ENCODE measurements at places on chromosomes 7 and 10.

GRCh38 chr10:99631496-99631895 lies 11.3 kb upstream of the SLC25A28 start:
- no peak for DNase-seq

GRCh38 chr7:100687751-100688300 lies 6.2 kb downstream of the GIGYF1 start:
- no peak for DNase-seq

GRCh38 chr10:62186999-62187675 lies 81.5 kb downstream of the RTKN2 start:
- DNase-seq = no peak

DNA sequence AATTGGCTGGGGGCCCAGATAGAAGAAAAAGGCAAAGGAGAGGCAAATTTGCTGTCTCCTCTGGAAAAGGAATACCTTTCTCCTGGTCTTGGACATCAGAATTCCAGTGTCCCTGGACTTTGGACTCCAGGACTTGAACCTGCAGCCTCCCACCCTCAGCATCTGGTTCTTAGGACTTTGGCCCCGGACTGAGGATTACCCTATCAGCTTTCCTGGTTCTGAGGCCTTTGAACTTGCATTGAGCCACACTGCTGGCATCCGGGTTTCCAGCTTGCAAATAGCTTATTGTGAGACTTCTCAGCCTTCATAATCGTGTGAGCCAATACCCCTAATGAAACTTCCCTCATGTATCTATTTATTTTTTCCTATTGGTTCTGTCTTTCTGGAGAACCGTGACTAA lies 68.3 kb downstream of the DNAH11 start:
- DNase-seq = no peak

GRCh38 chr7:18895456-18895855 lies 222.0 kb downstream of the TWIST1 start:
- no peak for DNase-seq

DNA sequence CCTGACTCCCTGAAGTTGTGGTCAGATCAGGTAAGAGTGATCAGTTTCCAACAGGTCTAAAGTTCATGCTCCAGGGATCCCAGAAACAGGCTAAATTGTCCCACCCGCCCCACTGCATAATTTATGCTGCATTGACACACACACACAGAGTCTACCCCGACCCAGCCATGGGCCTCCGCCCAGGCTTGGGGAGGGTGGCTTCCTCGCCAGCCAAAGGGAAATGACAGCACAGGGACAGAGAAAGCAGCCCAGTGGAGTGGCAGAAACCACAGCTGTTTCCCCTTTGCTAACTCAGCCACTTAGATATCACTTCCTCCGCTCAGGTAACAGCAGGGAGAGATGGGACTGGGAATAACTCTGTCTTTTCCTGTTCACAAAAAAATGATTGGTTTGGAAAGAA lies 9.4 kb downstream of the SH3PXD2A start:
- DNase-seq = peak; percentile 19

DNA sequence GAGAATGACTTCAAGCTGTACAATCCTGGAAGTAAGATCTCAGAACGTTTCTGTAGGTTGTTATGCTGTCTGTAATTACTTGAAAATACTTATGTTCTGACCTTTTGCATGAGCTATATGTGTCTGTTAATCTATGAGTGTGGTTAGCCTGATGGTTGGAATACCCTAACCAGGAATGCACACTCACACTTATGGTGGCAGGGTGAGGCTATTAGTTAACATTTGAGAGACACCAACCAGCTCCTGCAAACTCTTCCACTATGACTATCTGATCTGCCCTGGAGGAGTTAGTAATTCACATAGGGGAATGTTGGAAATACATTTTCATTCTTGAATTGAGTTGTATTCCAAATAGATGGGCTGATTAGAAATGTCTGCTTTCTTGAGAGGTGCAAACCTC lies 450.3 kb downstream of the INHBA start:
- DNase-seq = no peak

DNA sequence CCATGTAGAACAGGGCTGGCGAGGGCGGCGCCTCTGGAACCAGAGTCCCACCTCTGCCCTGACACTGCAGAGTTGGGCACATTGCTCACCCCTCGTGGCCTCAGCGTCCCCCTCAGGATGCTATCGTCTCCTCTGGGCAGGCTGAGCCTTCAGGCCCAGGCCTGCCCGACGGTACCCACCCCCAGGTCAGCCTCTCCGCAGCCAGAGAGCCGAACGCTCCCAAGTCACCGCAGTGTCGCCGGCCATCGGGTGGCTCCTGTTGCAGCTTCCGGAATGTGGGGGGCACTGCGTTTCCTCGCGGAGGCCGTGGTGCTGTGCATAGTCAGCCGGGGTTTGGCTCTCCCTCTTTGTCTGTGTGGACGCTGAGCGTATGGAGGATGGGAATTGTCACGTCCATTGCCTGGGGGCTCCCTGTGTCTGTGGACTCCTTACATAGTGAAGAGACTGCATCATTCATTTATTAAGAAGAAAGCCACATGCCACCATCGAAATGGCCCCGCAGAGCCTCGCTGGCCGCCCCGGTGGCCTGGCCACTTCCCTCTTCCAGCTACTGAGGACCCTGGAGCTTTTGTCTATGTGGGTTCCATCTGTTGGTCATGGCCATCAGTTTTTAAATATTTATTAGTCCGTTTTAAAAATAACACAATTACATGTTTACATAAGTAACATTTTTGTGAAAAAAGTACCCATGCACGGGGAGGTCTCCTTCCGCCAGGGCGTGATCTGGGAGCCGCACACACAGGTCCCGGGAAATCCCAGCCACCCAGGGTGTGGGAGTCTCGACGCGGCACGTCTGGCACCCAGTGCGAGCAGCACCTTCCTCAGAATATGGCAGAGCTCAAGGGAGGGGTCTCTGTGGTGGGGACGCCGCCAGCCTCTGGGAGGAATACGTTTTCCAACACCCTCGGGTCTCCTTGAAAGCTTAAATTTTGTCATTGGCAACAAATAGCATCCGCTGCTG lies 15.6 kb downstream of the NKX6-2 start:
- DNase-seq = no peak

DNA sequence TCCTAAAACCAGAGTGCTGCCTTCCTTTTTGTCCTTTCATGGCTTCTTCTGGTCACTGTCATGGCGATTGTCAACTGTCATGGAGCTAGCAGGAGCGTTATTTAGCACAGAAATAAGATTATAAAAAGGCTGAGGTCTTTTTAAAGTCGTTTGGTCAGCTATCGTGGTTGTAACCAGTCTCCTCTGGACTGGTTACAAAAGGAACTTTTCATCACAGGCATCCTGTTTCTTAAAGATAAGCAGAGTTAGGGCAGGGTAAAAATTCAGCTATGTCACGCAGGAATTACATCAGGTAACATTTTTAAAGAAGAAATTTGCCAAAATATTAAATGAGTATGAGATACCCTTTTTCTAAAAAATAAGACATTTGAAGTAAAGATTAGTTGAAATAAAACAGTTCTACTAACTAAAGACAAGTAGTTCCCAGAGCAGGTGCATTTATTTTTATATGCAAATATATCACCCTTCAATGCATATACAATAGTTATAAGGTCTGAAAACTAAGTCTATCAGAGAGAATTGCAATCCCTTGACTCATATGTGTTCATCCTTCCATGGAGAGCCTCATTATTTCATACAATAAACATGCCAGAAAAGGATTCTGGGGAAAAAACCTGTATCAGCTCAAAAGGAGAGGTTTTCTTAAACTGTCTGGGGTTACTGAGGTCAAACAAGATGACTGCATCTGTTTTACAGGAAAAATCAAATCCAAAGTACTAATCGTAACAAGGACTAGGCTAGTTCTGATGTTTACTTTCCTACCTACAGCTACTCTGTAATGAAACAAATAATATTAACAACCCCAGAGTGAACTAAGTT lies 20.9 kb downstream of the FAM24A start:
- no peak for DNase-seq

DNA sequence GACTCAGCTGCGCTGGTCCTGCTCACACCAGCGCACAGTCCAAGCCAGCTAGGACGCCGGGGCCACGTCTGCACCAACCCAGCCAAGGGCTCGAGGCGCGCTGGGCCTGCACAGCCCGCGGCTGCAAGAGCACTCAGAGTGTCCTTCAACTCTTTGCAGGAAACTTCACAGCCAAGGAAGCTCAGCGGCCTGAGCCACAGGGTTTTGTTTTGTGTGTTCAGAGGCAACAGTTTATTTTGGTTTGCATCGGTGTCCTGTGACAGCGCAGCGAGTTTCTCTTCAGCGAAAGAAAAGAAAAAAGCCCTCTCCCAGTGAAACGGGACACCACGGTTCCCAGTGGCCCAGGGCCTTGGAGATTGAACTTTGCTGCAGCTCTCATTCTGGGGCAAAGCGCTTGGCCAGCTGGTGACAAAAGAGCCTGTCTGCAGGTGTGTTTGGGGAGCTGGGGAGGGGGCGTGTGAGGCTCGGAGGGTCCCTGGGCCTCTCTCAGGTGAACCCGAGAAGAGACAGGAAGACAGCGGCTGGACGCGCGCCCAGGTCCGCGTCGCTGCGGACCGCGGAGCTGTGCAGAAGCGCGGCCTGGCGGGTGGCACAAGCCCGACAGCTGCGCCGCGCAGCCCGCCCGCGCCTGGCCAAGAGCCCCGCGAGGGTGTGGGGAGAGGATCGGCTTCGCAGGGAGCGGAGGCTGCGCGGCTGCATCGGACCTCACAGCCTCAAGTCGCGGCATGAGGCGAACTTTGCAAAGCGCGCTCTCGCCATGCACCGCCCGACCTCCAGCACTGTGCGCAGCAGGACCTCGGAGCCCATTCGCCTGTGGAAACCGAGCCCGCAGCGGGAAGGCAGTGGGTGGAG lies 922 bp downstream of the CXCL12 start:
- DNase-seq = no peak

DNA sequence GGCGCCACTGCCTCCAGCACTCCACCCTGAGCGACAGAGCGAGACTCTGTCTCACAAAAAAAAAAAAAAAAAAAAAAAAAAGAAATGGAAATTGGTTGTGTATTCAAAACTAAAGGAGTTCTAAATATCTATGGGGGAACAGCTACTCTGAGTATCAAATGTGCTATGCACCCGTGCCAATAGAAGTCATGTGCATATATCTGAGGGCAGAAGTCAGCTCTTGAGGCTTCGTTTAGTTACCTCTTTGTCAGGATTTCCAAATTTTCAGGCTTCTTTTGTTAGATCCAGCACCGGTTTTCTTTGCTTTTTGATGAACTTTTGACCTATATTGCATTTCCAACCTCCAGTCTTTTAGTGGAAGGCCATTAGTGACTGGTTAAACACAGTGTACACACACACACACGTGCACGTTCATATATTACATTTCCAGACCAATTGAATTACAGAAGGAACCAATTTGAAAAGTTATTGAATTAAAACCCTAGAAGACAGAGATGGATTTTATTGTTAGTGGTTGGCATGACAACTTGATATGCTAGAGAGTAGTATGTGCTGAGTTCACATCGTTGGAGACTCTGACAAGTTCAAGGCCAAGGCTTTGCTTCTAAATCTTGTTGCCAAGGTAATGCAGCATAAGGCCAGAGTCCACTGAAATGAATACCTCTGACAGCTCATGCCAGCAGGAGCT lies 33.1 kb upstream of the ADD3 start:
- DNase-seq = no peak

DNA sequence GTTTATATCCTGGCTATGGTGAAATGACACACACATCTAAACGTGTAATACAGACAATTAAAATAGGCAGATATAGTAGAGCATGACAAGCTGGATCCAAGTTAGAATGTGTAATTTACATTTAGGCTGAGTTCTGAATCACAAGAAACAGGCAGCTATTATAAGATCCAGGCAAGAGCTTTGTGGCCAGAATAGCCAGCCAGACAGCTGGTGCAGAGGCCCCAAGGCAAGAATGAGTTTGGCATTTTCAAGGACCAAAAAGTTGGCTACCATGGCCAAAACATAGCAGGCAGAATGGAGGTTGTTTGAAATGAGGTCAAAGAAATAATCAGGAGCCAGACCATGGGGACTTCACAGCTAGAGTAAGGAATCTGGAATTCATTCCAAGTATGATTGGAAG lies 281.7 kb downstream of the MTERF1 start:
- no peak for DNase-seq

- DNase-seq = no peak
These were observed 511.1 kb downstream of the ZNF37A start for GRCh38 chr10:38605153-38605661.

DNA sequence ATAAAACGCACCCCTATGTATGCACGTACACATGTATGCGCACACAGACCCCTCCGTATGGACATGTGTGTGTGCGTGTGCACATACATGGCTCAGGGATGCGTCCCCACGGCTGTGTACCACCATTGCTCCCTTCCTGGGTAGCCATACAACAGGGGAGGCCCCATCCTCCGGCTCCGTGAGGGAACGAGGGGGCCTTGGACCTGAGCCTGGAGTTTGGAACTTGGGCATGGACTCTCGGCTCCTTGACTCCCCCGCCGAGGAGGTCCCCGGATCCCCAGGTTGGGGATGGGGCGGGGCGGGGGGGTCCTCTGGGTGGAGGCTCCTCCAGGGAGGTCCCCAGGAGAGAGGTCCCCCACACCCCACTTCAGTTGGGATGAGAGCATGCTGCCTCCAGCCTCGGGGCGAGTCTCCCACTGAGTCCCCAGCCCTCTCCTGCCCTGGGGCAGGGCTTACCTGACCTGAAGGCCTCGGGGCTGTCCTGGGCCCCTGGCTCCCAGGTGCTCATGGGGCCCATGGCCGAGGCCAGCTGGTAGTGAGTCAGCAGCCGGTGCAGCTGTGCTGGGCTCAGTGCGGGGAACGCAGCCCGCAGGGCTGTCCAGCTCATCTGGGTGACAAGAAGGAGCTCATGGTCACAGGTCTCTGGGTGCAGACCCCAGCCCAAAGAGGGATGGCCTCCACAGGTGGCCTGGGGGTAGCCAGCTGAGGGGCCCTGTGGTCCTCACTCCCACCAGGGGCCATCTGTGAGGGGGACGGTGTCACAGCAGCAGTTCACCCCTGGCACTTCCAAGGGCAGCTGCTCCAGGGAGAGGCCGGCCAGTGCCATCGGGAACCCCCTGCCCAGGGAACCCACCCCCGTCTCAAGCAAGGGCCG lies 29.9 kb downstream of the AP5Z1 start:
- DNase-seq = no peak

GRCh38 chr7:81367326-81367931 lies 402.4 kb downstream of the HGF start:
- DNase-seq = no peak

Data from Jurkat, Clone E6-1 (cell line).